D341Med (cell line): ENCODE measurements at places on chromosomes 2 and 18.

DNA sequence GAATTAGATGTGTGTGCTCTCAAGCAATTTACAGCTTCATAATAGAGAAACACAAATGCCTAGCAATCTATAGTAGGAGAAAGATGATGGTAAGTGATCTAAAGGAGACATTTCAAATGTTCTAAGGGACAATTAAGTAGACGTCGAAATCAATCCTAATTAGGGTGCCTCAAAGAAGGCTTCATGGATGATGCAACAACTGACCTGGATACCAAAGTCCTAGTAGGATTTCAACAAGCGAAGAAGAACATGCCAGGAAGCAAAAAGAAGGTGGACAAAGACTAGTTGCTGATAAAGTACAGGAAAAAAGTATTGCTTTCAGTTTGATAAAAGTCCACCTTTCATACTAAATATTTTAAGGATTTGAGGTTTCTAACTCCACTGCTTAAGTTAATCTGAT, 12.5 kb downstream of the FIGN start:
- DNase-seq = no peak

DNA sequence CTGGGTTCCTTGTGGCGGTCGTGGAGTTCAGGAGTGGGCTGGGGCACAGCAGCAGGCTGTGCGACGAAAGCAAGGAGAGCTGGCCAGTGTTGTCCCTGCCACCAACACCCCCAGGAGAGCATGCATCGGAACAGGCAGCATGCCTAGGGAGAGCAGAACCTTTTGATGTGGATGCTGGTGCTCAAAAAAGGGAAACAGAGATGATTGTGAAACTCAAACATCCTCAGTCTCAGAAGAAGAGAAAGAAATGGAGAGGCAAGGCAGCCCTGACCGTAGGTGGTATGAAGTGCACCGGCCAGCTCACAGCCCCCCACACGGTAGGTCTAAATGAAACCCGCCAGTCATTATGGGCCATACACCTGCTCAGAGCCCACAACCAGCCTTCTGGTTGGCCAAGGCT, 253.4 kb downstream of the GBX2 start:
- no peak for DNase-seq

DNA sequence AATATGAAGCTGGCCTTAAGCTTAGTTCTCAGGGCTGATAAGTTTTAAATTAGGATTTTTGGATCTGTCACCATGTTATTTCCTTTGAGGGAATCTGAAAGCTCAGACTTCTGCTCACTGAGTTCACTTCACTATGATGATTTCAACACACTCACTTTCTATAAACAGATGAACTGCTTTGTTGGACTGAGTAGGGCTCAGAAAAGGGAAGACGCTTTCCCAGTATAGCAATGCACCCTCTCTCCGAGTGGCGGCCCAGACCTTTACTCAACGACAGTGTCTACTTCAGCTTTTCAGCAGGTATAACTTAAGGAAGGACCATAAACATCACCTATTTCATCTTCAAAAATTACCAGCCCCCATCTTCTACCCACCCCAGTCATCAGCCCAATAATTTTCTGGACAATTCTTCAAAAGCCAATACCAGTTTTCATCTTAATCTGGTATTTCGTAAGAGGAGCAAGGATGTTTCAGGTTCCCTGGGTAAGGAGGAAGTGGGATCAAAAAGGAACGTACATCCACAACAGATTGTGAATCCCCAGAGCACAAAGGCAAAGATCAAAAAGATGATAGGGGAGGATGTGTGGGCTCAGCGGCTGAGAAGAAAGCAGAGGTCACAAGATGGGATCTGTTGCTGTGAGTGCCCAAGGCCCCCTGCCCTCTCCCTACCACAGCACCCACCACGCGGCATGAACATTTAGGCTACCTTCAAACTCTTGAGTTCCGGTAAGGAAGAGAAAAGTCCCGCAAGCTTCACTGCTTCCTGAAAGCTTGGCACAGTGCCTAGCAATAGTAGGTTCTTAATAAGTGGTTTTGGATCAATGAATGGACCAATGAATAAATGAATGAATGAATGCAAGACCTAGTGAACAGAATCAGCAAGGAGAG, 41.9 kb downstream of the LPIN2 start:
- no peak for DNase-seq

GRCh38 chr2:106096299-106097037, 97.6 kb downstream of the UXS1 start:
- no peak for DNase-seq

- no peak for DNase-seq
Observed at GRCh38 chr18:71456206-71456605, 1087.9 kb downstream of the CBLN2 start.

DNA sequence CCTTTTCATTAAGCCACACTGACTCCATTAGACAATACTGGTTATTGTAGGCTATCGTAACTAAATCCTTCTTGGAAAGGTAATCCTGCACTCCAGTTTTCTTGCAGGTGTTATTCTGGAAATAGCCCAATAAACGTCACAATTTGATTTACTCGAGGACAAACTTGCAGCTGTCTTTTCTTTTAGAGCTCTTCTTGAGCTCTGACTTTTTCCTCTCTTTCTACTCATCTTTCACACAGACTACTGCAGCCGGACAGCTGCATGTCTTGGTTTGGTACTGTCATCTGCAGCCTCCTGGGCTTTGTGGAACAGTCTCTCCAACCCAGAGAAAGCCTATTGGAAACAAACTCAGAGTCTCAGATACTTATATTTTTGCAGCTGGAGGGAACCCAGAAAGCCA, 23.0 kb upstream of the MSGN1 start:
- DNase-seq = no peak

- DNase-seq = no peak
Observed at GRCh38 chr2:85073033-85073432, 60.2 kb upstream of the TCF7L1 start.

- DNase-seq = peak; percentile 30
Observed at GRCh38 chr2:108220942-108221541, 18.7 kb upstream of the SULT1C3 start.

DNA sequence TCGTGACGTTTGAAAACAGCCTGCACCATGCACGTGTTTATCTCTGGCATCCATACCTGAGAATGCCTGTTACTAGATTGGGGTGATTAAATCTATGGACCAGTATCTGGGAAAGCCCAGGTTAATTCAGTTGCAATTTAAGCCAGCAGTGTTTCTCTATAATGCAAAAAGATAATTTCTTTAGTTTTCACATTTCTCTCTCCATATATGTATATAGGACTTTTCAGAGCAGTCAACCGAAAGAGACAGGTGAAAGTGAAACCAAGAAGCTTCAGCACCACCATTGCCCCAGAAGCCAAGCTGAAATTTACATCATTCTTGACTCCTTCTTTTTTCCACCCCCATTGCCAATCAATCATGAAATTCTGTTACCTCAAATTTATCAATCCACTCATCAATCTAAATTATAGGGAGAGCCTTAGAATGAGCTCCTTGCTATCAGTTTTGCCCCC, 2.7 kb upstream of the LRP2 start:
- DNase-seq = no peak

DNA sequence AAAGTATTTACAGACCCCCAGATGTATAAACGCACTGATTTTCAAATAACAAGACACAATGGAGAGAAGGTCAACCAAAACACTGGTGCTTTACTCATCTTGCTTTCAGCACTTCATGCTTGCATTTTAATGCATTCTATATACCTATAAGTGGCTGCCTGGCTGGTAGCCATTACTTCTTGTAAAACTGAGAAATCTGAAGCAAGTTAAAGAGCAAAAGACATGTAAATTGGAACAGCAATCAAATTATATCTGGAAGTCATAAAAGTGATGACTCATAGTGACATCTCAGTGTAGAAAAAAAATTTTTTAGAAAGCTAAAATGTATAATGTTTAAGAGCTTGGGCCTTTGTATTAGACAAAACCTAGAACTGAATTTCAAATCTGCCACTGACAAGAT, 106.2 kb downstream of the CCDC141 start:
- DNase-seq = no peak

- DNase-seq = no peak
Observed at GRCh38 chr2:216735086-216735485, 39.7 kb upstream of the IGFBP5 start.

DNA sequence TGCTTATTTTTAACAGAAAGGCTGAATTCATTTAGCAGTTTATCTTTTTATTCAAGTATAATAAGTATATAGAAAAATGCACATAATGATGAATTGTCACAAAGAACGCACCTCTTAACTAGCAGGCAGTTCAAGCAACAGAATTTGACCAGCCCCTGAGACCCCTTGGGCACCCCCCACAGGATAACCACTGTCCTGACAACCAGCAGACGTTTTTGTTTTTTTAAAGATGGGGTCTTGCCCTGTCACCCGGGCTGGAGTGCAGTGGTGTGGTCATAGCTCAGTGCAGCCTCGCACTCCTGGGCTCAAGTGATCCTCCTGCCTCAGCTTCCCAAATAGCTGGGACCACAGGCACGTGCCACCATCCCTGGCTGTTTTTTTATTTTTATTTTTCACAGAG, 14.0 kb downstream of the PRELID3A start:
- DNase-seq = no peak

- no peak for DNase-seq
Observed at GRCh38 chr2:226524381-226524843, 275.2 kb downstream of the IRS1 start.

DNA sequence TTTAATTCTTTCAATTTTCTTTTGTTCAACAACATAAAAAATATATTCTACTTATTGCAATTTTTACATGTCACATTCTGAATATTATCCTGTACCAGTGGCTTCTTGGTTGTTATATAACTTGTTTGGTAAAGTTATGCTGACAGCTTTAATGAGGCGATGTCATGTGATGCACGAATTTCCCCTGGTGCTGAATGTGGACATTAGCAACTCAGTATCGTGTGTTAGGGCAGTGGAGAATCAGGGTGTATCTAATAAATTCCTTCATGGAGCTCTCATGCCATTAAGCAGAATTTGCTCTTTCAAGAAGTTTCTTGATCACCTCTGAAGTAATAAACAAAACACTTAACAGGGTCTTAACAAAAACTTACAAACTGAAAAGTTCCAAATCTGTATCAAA, 99.6 kb upstream of the DNMT3A start:
- DNase-seq = no peak

- peak; percentile 28 for DNase-seq
Observed at GRCh38 chr2:190318931-190319554, 583 bp downstream of the HIBCH start.

- DNase-seq = no peak
Observed at GRCh38 chr18:56550121-56550520, 88.3 kb downstream of the TXNL1 start.

DNA sequence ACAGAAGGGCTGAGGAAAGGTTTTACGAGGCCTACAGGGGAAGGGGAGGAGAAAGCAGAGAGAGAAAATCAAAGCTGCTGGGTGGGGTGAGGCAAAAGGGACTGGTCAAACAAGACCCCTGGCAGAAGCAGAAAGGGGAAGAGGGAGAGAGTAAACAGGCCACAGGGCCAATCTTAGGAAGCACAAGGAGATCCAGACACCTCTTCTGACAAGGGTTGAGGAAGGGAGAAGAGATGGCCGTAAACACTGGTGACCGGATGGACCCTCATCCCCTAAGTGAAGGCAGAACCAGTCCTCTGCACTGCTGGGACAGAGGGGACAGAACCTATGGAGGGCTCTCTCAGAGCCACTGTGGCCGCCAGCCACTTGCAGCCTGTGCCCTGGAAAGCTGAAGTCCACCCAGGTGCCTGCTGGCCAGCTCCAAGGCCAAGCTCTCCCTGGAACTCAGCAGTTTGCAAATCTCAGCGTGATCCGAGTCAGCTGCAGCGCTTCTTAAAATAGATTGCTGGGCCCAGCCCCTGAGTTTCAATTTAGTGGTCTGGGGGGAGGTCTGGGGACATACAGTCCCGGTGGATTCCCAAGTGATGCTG, 108.8 kb downstream of the TMEM163 start:
- no peak for DNase-seq

GRCh38 chr2:219713110-219713509, 85.7 kb downstream of the SLC4A3 start:
- DNase-seq = peak; percentile 37

- DNase-seq = no peak
Observed at GRCh38 chr2:196177124-196177523, 5.7 kb upstream of the STK17B start.

DNA sequence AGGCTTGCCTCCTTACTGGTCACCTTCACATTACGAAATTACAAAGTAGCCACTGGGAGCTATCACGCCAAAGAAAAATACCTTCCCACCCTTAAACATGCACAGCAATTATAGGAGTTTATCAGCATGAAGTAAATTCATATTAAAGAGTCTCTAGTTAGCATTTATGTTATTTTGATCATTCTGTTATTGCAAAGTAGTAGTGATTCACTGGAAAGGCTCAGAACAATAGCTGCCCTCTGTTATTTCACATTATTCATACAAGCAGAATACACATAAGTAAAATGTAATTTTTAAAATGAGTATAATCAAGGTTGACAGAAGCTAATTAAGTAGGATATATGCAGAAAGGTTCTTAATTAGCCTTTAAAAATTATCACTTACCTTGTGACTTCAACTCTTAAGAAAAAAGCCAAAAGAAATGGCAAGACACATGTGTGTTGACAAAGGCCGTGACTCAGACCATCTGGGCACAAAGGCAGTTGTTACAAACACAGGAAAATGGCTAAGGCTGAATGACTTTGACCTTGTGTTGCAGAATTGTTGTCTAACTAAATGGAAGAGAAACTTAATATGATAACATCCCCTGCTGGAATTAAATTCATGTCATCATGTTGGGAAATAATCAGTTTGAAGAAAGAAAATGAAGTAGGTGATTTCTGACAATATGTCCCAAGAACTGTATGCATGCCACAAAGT, 108.3 kb downstream of the ARL6IP6 start:
- DNase-seq = no peak

- no peak for DNase-seq
Observed at GRCh38 chr2:67216103-67216502, 181.0 kb upstream of the ETAA1 start.

GRCh38 chr2:23377771-23378170, 7.2 kb upstream of the KLHL29 start:
- DNase-seq = no peak

DNA sequence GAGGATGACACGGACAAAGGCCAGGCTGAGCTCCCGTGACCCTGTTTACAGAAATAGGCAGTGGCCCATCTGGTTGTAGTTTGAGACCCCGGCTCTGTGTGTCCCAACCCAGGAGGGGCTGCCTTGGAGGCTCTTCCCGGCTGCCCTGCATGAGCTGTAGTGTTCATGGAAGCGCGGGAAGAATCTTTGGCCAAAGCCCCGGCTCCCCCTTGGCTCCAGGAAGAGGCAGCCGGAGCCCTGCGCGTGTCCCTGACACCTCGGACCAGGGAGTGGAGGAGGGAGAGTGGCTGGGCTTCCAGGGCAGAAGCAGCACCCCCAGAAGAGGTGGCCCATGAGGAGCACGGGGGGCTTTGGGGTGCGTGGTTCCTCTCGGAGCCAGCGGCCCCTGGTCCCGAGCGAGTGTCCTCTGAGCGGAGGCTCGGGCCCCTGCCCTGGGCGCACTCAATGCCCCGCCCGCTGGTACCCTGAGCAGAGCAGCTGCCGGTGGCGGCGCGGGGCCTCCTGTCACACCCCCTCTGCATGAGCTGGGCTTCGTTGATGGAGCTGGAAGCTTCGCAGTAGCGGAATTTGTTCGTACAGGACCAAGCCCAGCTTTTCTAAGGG, 21.7 kb downstream of the GPR35 start:
- DNase-seq = peak; percentile 37

- DNase-seq = no peak
Observed at GRCh38 chr2:238971318-238972145, 123.6 kb downstream of the TWIST2 start.
